ENCODE measurements at places on chromosomes 4 and X.

- no peak for DNase-seq
Measured at GRCh38 chrX:15465896-15466651, 27.1 kb downstream of the PIR start.

- DNase-seq: no peak
Measured at GRCh38 chrX:118633530-118633929, 93.9 kb upstream of the IL13RA1 start.

- no peak for DNase-seq
Measured at GRCh38 chrX:50167366-50167765, 33.4 kb downstream of the AKAP4 start.

DNA sequence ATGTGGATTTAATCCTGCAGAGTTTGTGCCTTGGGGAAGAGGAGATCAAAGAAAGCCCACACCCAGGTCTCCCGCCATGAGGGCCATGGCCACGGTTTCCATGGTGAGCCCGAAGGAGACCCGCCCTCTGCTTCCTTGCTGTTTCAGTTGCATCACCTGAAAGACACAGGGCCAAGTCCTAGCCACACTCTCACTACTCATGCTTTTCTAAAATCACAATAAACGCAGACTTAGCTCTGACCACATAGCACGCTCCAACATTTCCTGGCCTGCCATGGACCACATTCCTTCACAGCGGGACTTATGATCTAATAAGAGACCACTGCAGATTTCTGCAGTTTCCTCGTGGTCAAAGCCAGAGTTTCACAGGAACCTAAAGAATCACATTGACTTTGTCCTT is 426.0 kb upstream of the NR3C2 start:
- no peak for DNase-seq

- no peak for DNase-seq
Measured at GRCh38 chrX:81377329-81377728, 175.4 kb downstream of the SH3BGRL start.
